Hindlimb muscle (tissue), 1 donor: ENCODE measurements at places on chromosomes 6 and 20. TPM values are rescaled to one million over a fixed set of nuclear protein-coding genes. Genes with fewer than 3 reads are reported as not detected.

DNA sequence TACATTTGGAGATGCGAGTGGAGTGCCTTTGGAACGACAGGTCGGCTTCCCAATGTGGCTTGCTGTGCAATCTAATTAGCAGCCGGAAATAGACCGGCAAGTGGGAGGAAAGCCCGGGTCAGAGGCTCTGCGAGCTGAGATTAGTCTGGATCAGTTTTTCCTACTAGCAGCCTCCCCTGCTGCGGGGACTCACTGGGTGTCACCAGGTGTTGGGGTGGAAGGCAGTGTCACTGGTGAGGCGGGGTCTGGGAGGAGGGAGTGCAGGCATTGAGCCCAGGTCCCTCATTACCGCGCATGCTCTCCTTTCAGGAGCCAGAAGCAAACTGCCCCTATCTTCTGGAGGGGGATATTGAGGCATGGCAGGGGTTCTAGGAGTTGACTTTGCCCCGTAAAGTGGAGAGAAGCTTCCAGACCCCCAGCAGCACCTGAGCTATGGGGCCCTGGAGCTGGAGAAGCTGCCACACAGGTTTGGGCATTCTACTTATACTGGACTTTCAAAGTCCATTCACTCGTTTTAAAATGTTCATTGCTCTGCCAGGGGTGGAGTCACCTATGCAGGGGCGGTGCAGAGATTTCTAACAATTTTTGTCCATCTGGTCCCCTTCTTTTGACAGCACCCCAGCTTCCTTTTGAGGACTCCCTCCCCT is 11.0 kb downstream of the SULF2 start:
- no peak for DNase-seq

DNA sequence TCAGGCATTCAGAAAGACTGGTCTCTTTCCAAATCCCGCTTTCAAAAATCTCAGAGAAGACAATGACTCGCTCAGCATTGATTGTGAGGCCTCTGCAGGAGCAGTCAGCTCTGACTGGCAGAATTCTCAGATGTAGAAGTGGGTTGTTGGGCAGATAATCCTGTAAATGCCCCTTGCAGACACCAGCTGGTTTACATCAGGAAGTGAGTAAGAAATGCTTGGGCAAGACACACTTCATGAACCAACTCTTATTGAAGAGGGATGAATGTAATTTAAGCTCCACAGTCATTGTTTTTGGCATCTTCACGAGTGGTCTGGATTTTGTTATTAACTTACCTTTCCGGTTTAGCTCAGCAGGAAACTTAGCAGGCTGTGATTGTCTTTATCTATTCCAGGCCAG is 166.6 kb downstream of the PLCB4 start:
- DNase-seq = no peak

DNA sequence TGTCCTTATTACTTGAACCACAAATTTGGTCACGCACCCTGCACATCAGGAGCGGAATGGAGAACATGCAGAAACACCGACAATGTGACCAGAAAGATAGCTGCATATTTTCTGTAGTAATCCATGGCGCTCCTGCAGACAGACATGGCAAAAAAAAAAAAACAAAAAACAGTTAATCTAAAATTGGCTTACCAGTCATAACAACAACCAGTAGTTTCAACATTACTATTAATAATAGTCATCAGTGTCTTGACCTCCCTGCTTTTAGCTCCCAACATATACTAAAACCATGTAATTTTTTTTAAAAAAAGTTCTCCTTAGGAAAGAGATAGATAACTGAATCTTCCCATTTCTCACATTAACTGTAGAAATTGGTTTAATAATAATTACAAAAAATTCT is 6.8 kb downstream of the CGA start:
- no peak for DNase-seq

DNA sequence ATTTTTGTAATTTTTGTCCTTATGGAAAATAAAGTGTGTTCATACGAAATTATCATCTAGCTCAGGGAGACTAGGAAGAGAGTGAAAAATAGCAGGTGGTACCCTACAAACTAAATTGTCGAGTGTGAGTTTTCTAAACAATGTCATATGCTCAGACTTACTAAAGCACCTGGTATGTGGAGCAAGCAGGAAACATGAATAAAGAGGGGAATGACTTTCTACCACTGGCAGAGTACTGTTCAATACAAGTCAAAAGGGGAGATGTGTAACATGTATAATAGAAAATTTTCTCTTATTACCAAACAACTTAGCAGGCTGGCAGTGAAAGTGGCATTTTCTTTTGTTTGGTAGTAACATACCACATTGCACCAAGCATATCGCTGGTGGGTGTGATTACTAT is 36.1 kb downstream of the CTNNBL1 start:
- DNase-seq = no peak

DNA sequence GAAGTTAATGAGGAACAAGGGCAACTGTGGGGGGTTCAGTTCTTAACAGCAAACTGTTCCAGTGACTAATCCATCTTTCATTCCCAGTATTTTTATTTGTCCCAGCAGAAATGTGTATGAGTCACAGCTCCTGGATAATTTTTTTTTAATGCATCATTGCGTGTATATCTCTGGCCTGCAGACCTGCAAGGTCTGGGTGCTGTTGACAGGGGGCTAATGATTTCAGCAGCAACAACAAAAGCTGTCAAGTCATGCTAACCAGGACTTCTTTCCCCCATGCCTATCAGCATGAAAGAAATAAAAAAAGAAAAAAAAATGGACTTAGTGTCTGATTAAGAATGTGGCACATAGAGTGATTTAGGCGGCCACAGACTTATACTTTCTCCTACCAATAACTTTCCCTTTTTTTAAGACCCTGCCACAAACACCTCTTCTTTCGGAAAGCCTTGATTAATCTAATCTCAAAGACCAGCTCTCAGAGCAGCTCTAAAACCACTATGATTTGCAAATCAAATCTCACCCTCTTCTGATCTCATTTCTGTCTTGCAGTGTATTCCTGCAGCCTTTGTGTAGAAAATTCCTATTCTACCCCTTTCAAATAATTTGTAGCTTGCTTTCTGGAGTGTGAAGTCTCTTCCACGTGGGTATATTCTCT is 14.2 kb upstream of the PREX1 start:
- DNase-seq = no peak

GRCh38 chr20:29427201-29428060 is 1830.0 kb upstream of the DEFB115 start:
- DNase-seq = no peak

DNA sequence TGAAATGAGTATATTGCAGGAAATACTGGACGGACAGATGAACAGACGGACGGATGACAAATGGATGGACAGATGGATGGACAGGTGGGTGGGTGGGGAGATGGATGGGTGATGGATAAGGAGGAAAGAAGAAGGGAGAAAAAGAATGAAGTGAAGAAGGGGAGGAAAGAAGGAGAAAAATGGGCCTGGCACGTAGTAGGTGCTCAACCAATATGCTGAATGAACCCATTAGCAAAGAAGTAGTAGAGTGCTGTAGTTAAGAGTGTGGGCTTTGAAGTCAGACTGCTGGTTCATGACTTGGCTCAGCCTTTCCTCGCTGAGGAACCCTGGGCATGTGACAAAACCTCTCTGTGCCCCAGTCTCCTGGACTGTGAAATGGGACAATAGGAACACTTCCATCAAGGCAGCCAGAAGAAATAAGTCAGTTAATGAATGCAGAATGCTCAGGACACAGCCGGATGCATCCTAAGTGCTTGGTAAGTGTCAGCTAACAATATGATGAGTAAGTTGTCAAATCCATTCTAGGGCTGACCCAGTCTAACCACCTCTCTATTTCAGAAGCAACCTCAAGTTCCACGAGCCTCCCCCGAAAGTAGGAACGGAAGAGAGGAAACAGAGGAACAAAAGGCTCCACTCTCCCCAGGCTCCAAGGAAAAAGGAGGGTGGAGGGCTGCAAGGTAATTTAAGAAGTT is 37.9 kb downstream of the PREX1 start:
- DNase-seq = no peak

The DACT2 gene
- 1.6 TPM for polyA plus RNA-seq

The XKR7 gene
- 0.05 TPM for polyA plus RNA-seq

The SLC35D3 gene
- not detected for polyA plus RNA-seq

The IMPG1 gene
- polyA plus RNA-seq = 0.13 TPM

The TCF21 gene
- 0.04 TPM for polyA plus RNA-seq

The CALHM6 gene
- 3.8 TPM for polyA plus RNA-seq
